ENCODE measurements at places on chromosomes 12 and 14.

- DNase-seq: no peak
Measured at GRCh38 chr12:11677752-11678151, 28.3 kb downstream of the ETV6 start.

DNA sequence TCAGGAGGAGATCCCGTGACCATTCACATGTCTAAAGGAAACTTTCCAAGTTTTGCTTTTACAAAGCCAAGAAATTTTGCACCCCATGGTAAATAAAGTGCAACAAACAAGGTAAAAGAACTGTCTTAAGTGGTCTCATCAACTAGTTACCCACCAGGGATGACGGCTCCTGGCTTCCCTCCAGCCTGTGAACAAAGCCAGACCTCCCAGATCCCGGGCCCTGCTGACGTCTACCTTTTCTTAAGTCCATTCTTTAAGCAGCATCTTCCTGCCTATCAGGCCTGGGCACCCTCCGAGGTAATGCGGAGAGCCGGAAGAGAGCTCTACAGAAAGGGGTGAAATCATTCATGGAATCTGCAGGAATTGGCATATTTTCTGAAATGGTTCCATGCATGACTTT, 58.0 kb upstream of the DAAM1 start:
- no peak for DNase-seq

DNA sequence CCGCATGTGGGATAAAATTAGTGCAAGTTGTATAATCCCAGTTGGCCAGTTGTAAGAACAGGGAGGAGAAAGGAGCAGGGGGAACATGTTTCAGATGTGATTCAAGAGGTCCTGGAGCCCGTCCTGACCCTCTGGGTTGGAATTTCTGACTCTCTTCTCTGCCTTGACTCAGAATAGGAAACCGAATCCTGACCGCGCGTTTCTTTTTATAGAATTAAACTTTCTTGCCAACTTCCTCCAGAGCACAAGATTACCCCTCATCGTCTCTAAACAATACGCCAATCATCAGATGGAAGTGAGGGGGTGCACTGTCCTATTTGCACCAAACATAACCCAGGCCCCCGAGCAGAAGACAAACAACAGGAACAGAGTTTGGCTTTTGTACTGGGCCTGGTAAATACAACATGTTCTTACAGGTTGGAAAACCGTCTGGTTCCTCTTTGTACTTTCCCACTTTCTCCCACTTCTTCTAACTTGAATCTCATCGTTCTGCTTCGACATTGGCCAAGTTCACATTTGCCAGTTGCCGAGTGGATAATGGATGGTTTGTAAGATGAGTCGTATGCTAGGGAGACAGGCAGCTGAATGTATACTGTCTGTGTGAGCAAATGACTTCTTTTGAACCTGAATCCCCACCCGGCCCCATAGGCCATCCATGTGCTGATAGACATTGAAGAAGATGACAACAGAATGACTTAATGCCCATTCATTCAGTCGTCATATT, 42.6 kb upstream of the MED13L start:
- DNase-seq: no peak

GRCh38 chr12:117292688-117293087, 68.7 kb downstream of the NOS1 start:
- no peak for DNase-seq

DNA sequence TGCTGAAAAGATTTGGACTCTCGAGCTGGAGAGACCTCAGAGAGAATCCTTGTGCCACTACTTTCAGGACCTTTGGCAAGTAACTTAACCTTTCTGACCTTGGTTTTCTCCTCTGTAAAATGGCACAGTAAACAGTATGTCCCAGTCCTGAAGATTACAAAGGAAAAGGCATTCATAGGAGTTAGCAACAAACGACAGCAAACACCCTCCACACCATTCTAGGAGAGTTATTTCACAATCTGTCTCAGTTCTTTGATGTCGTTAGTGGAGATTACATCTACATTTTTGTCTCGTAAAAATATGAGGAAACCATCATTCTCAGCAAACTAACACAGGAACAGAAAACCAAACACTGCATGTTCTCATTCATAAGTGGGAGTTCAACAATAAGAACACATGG, 205.7 kb downstream of the ITPR2 start:
- DNase-seq: no peak

All from erythroblast (primary cell).